ENCODE measurements at places on chromosomes 16 and 17.

DNA sequence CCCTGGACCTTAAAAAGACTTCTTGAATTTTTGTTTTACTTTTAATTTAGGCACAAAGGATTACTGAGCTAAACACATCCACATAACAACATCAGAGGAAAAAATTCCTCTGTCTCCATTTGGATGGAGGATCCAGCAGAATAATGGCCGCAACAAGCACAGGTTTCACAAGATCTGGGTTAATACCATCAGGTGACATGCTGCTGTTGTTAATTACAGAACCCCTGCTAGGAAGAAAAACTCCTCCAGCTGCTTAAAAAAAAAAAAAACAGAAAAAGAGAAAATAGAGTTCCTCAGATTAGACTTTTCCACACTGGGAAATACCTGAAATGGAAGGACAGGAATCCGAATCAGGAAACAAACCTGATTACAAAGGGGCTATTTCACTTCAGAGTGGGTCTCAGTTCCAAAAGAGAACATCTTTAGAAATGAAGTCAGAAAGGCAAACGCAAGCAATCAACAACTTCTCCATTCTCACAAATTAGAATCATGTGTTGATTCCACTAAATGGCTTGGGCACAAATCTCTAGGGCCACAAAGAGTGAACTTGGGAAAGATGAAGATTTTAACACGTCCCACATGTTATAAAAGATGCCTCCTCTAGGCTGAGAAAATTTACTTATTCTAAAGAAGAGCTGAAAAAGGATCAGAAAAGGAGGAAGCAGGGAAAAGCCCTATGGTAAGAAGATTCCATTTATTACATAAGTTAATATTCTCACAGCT, 44.0 kb downstream of the SPOP start:
- no peak for ATAC-seq

- no peak for ATAC-seq
Measured at GRCh38 chr17:2981325-2981724, 82.1 kb downstream of the OR1D5 start.

DNA sequence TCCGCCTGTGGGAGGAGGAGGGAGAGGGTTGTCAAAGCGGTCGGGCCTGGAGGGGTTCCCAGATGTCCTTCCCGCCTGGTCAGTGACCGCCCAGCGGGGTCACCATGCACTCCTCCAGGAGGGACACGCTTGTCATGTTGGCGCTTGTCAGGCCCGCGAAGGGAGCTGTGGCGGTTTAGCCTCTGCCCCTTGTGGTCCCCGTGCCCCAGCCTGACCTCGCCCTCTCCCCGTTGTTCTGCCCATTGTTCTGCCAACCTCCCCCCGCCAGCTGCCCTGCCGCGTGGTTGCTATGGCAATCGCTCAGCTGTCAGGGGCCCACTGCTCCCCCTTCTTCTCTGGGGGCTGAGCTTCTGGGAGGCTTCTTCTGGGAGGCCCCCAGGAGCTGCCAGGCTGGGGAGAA, 146.4 kb upstream of the CIBAR2 start:
- no peak for ATAC-seq

DNA sequence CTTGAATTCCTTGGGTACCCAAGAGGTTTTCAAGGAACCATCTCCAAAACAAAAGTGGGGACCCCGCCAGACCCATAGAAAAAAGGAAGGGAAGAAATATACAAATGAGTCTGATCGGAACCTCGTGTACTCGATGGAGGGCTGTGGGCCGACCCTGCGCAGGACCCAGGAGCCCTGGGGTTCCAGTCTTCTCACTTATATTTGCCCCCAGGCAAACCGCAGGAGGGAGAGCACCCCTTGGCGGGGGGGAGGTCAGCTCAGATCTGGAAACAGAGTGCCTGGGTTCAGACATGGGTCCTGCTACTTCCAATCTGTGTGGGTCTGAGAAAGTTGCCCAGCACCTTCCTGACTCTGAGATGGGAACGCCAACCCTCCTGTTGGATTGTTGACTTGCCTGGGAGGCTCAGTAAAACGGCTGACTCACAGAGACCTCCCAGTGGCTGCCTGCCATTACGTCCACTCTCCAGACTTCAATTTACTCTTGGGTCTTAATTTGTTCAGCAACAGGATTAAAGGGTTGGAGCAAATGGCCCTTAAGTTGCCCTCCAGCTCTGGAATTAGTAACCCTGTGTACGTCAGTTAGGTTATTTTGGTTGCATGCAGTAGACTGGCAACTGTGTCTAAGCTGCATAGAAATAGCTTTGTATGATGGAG, 24.9 kb upstream of the CACNG4 start:
- ATAC-seq, result no peak

GRCh38 chr17:69757688-69758430, 317.2 kb upstream of the KCNJ16 start:
- no peak for ATAC-seq

- ATAC-seq, result peak; percentile 81
Measured at GRCh38 chr16:86016201-86016965, 117.4 kb downstream of the IRF8 start.

DNA sequence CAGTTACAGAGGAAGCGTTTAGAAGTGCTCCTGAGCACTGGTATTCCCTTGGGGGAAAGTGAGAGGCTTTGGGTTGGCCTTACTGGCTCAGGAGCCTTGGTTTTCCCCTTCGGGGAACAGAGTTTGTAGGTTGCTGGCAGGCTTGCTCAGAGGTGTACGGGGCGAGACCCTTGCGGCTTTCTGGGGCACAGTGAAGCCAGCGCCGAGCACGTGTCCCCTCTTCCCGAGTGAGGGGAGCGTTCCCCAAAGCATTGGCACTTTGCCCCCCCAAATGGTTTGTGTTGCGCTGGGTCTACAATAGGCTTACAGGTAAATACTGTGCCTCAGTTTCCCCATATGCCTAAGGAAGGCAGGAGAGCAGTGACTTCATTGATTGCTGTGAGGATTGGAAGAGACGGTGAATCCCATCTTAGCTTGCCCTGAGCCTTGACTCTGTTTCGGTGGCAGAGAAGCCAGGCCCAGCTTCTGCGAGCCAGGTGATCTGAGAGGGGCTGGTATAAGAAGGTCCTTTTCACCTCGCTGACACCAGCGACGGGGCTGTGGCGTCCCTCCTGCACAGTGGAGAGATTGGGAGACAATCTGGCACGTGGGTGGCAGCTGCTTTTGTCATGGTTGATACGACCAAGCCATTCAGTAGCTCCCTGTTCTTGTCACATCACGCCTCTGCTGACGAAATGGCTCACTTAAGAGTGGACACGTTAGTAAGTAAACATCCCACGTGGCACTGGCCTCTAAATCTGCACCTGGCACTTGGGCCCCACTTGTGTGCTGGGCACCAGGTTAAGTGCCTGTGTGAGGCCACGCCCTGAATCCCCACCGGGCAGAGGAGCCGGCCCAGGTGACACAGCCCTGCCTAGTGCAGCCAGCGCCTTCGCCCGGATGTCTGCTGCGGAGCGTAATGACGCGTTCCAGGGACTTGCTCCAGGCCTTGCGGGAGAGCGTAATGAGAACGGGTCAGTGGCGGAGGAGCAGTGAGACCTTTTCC, 55.0 kb downstream of the MEAK7 start:
- no peak for ATAC-seq

GRCh38 chr16:79348521-79349306, 251.8 kb downstream of the MAF start:
- ATAC-seq, result no peak

- ATAC-seq, result peak; percentile 84
Measured at GRCh38 chr16:1543085-1543896, 9.8 kb downstream of the TMEM204 start.

Measured in SK-N-SH treated with all-trans-retinoic acid at 6 μM for 48 hours (cell line).